Fibroblast of skin of scalp (primary cell): ENCODE measurements at places on chromosomes 6 and 20.

DNA sequence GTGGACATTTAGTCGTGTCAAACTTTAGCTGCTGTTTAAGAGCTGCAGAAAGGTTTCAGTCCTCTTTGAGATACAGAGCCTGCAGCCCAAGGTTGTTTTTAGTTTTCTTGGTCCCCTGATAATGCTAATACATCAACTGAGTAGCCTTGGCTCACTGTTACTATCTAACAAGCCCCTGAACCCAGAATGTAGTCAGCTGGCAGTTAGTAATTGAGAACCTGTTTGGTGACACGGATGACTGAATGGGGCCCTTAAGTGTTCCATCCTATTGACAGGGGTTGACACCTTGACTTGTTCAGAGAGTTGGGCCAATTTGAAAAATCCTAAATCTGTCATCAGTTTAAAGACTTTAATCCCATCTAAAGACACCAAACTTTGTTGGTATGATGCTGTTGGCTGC, 2.8 kb downstream of the RTN4IP1 start:
- no peak for DNase-seq

- DNase-seq: no peak
Observed at GRCh38 chr6:165814679-165815078, 151.6 kb upstream of the PDE10A start.

GRCh38 chr20:52748990-52749389, 223.2 kb upstream of the TSHZ2 start:
- no peak for DNase-seq

DNA sequence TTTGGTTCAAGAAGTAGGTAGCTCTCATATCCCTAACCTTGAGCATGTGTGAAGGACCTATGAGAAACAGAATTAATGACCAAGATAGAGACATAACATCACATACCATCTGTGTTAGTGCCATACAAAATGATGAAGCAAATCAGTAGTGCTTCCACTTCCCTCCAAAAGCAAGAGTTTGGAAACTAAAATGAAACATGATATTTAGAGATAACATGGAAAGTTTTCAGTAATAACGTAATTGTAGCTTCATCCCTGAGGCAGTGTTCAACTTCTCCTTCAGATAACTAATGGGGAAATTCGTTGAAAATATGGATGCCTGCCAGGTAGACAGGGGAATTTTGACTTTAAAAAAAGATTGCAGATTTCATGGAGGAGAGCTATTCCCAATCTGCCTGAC, 248.4 kb upstream of the IRAK1BP1 start:
- DNase-seq: no peak

DNA sequence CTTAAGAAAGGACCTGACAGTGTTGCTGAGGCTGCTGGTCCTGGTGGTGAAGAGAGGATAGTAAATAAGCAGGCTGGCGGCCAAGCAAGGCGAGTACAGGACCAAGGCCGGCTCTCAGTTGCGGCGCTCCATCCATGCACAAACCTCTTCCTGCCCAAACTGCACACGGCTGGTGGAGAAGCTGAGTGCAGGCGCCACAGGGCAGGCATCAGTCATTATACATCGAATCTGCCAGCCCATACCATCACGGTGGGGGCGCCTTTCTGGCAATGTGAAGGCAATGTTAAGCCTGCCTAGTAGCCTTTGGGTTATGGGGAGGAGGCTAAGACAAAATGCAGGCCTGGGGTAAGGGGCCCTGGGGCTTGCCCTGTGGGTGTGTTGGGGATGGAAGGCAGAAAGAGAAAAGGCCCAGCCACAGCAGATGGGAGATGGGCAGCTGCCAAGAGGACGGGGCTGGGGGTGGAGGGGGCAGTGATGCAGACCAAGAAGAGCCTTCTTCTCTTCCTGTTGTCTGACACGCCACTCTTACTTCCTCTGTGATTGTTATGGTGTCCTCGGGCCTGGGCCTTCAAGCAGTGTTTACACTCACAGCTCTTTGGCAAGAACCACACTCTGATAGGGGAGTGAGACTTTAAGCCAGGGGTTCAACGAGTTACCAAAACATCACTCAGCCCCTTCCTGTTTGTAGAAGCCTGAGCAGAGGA, 20.3 kb upstream of the KCNK16 start:
- DNase-seq: no peak

DNA sequence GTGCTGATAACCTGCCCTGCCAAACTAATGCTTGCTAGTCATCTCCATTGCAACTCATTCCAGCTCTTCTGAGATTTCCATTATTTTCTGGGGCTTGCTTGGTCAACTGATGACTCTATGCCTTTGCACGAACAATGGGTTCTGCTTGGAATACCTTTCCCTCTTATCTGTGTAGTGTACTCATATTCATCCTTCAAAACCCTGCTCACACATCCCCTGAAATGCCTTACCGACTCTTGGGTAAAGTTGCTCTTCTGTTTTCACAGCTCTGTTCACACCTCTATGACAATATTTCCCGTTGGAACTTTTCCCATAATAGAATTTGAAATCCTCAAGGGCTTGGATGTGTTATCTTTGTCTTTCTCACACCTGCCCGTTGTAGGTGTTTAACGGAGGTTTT, 331.0 kb upstream of the SOX4 start:
- DNase-seq: no peak

- no peak for DNase-seq
Observed at GRCh38 chr6:52704060-52704459, 33.1 kb downstream of the TMEM14A start.

DNA sequence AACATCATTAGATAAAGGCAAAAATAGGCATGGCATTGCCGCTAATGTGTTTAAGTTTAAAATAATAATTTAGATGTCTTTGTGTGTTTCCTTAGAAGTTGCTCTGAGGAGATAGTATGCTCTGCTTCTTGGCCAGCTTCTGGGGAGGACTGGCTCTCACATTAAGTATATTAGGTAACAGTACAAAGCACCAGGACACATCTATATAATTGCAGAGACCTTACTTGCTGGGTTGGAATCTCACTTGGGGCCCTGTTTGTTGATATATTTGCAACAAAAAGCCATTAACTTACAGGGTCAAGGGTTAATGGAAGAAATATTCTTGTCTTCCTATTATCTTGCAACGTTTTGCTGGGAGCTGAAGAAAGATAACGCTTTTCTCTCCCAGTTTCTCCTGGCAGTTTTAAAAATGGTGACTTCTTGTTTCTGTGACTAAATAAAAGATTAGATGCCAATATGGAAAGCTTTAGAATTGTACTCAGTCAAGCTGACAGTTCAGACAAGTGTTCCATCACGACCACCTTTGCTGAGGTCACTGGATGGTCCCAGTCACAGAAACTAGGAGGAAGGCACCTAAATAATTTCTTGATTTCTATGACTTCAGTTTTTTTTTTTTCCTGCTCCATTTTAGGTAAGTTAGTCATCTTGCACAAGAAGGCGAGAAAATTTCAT, 462.3 kb upstream of the FLRT3 start:
- DNase-seq: no peak

GRCh38 chr6:150144294-150144868, 1.5 kb downstream of the PPP1R14C start:
- DNase-seq: no peak

- DNase-seq: no peak
Observed at GRCh38 chr20:4681401-4681800, 40.3 kb upstream of the PRND start.

DNA sequence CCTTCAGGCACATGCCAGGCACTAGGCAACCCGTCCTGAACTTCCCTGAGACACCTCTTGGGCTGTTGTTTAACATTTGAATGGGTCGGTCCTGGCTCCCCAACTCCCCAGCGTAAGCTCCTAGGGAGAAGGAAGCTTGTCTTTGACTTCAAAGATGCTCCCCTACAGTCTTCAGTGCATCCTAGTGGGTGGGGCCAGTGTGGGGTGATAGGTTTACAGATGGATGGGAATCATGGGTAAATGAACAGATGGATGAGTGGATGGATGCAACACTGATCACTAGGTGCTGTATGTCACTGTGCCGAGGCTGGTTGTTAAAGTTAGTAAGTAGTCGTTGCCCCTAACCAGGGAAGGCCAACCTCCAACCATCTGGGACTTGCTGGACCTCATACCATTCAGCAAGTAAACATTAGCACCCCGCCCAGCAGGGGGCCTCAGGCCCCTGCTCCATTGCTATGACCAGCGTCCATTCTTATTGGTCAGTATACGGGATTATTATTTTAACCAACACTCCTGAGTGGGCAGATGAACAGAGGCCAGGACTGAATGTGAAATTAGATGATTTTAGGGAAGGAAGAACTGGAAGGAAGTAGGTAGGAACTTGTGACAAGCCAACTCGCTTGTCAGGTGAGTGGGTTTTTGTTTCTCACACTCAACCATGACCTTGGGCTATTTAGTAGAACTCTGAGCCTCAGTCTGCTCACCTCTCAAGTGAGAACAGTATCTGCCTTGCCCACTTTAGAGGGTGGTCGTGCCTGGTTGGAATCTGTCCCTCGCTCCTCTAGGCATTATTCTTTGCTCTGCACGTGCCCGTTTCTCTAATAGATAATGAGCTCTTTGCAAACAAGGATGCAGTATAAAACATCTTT, 82.9 kb upstream of the FOXP4 start:
- peak; percentile 51 for DNase-seq

- no peak for DNase-seq
Observed at GRCh38 chr6:54097753-54098152, 13.5 kb upstream of the MLIP start.

DNA sequence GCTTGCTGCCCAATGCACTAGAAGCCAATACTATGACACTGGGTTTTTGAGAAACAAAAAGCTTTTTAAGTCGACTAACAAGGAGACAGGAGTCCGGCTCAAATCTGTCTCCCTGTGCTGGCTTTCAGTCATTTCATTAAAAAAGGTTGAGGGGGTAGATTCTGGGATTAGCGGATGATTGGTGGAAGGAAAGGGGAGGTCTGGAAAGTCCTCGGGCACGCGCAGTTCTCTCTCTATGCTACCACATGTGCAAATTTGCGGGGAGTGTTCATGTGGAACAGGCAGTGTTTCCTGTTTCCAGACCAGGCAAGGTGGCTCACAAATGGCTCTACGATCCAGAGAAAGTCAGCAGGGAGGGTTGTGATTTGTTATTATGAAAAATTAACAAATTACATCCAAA, 89.1 kb upstream of the TOX2 start:
- no peak for DNase-seq

DNA sequence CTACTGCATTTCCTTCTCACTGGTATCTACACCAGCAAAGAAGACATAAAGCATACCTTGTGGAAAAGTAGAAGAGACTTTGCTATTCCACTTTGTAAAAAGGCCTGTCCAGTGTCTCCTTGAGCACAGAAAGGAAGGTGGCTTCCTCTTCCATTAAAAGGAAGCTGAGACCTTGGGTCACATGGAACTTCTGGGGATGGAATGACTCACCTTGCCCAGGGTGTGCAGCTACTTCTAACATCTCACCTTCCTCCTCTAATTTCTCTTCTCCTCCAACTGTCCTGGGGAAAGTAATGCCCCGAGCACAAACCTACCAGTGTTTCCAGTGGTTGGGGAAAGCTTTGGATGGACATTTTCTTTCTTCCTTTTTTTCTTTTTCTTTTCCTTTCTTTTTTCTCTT, 848.8 kb upstream of the MAP3K7 start:
- DNase-seq: no peak

DNA sequence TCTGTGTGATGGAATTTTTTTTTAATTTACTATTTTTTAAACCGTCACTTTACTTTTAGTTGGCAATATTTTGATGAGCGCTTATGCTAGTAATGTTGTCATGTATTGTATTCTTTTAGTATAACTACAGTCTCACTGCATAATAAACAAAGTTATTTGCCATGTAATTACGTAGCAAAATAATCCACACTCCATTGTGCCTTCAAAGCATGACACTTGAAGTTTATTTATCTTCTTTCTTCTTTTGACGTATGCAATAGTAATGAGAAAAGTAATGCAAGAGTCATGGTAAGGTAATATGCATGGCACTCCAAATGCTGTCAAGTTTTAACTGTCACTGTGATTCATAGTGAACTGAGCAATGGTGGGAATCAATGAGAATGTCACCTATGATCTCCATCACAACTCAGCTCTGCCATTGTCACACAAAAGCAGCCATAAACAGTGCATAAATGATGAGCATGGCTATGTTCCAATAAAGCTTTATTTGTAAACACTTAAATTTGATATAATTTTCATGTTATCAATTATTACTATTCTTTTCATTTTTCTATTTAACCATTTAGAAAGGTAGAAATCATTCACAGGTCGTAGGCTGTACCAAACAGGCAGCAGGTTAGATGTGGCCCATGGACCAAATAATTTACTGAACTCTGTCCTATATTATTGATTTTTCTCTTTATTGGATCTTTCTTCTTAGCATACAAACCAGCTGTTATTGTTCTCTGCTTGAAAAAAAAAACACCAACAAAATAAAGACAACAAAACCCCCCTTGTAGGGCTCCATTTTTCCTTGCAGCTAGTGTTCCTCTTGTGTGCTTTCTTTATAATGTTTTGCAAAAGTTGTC, 27.1 kb downstream of the RNF217 start:
- no peak for DNase-seq

GRCh38 chr6:209432-210103, 82.7 kb upstream of the DUSP22 start:
- DNase-seq: no peak

- DNase-seq: no peak
Observed at GRCh38 chr20:19779634-19780033, 21.6 kb downstream of the RIN2 start.

- DNase-seq: peak; percentile 80
Observed at GRCh38 chr20:48025661-48026060, 240.4 kb upstream of the SULF2 start.

DNA sequence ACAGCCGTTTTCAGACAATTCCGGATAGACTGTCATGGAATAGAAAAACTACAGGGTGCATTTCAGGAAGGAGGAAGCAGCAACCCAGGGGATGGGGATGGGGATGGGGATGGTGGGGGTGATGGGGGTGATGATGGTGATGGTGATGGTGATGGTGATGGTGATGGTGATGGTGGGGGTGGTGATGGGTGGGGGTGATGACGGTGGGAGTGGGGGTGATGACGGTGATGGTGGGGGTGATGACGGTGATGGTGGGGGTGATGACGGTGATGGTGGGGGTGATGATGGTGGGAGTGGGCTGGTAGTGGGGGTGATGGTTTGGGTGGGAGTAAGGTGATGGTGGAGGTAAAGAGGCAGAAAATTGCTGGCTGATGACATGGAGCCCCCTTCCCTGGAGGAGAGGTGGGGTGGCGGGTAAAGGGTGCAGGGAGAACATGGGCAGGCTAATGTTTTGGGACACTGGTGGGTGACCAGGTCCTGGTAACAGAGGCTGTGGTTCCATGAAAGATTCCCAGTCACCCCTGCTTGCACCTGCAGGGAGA, 17.5 kb downstream of the LAMA5 start:
- DNase-seq: no peak
